AG09319 (cell line): ENCODE measurements at places on chromosomes 12 and 14.
A peak's percentile ranks its signal among the peaks of the same experiment; 100 is the strongest.

GRCh38 chr12:58509116-58509885 lies 411.0 kb downstream of the LRIG3 start:
- DNase-seq = no peak

DNA sequence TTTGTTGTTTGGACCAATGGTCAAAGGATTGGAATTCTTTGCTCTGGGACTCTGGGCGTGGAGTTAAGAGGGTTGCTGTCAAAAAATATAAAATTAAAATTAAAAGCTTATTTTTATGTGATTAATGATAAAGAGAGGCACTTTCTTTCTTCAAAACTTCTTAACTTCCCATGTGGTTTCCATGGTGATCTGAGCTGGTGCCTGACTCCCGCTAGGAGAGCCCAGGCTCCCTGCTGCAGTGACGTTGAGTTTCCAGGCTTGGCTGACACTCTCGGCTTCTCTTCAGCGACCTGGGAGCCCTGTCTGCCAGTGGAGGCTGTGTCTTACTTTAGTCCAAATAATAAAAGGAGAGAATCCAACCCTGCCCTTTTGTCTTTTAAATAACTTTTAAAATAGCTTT lies 84.4 kb downstream of the GALC start:
- no peak for DNase-seq

- peak; percentile 28 for DNase-seq
Measured at GRCh38 chr12:116924558-116925453, 14.1 kb downstream of the FBXW8 start.

DNA sequence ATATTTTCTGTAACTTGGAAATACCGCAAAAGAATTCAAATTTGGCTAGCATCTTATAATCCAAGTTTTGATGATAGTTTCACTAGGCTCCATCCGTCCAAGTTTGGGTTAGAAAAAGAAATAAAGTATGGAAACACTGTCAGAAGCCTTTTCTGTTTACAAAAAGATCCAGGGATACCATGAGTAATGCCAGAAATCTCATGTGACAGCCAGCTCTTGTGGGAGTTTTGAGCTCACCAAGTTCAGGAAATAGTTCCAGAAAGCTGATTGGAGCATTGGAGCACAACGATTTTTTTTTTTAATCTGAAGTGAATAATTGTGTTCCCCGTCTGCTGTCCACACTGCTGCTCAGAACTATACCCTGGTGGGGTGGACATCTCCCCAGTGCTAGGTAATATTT lies 229.7 kb upstream of the NPAS3 start:
- DNase-seq = peak; percentile 75

GRCh38 chr12:80939231-80939950 lies 1.7 kb upstream of the LIN7A start:
- DNase-seq = no peak

DNA sequence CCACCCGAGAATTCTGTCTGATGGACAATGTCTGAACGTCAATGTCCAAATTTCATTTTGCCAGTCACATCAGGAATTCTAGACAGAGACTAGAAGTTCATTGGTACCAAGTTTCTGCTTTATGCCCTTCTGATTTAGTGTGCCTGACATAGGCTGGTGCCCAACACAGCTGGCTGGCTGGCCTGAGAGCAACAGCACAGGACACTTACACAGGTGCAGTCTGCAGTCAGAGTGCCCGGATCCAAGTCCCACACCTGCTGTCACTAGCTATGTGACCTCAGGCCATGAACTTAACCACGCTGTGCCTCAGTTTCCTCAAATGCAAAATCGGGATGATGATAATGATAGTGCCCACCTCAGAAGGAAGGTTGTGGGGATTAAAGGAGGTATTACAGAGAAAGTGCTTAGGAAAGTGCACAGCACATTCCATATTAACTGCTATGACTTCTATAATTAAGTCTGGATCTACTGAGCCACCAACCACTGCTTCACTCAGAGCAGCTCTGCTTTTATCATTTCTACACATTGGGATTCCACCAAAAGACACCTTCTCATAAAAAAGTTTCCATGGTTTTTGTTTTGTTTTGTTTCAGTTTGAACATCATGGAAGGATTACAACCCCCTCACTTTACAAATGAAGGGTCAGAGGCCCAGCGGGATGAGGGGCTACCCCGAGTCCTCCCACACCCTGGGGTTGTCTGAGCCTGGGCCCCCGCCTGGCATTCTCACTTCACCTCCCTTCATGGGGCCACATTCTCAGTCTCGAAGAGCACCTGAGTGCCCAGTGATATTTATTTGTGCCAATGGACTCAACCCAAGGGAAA lies 168.8 kb upstream of the BCL2L14 start:
- DNase-seq = no peak

DNA sequence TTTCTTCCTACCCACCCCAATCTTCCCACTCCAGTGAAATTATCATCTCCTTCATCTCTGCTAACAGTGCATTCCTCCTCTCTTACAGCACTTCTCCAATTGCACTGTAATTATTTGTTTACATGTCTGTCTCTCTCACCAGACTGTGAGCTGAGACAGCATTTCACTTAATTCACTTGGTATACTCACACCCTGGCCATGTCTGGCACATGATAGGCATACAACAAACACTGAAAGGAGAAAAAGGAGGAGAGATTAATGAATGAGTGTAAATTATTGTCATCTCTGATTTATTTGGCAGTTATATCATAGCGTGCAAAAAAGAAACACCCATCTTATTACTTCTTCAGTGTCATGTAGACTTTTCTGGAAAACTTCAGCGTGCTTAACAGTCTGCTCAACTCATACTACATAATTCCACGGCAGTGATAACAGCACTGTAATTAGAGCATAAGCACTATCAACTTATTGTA lies 452.3 kb downstream of the ADAMTS20 start:
- DNase-seq = no peak

DNA sequence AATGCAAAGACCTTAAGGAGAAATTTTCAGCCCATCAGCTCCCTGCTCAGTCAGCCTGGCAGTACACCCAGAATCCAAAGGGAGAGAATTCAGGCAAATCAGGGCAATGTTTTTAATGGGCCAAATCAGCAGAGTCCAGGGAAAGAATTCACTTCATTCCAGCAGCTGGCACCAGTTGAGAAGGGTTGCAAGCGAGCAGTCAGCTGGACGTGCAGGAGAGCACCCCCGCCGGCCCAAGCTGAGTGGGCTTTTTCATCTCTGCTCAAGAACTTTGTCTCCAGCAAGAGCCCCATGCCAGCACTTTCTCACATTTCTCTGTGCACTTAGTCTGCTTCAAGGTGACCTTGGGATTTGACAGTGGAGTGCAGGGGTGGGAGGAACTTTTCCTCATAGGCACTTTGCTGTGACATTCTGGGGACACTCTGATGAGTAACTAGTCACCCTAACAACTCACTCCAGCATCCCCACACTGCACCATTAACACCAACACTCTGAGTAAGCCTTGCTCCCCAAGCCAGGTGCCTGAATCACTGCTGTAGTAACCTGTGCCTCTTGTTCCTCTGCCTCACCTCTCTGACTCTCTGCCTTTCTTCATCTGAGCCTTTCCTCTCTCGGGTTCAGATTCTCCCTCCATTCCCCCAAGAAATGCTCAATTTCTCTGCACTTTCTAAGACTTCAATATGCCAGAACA lies 2.2 kb downstream of the ENDOU start:
- no peak for DNase-seq

- no peak for DNase-seq
Measured at GRCh38 chr14:106846218-106846617, 1319.8 kb downstream of the TMEM121 start.

DNA sequence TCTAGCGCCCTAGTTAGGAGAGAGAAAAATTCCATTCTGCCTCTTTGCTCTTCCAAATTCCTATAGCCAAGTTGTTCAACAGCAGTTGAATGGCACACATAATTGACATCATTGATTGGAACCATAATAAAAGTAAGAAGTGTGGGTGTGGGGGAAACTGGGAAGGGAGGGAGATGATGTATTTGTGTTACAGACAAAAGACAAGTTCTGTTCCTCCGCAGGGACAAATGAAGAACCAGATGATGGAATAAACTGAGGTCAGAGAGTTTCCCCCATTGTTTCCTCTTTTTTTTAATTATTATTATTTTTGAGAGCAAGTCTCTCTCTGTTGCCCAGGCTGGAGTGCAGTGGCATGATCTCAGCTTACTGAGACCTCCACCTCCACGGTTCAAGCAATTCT lies 34.9 kb downstream of the GDF11 start:
- no peak for DNase-seq
